HAP-1 (cell line): ENCODE measurements at places on chromosomes 11 and 22.
A peak's percentile ranks its signal among the peaks of the same experiment; 100 is the strongest.

GRCh38 chr11:71927820-71928736, at the start of gene XNDC1N:
Gene XNDC1N, minus strand, starts transcription at chr11:71928594. Its CDS starts 5,241 bp downstream, at chr11:71923353.
- DNase-seq: peak; percentile 81

GRCh38 chr11:121441521-121441920, 10.6 kb upstream of the SORL1 start:
- no peak for DNase-seq

GRCh38 chr11:64896448-64897022, 18.1 kb upstream of the EHD1 start:
- DNase-seq: no peak

GRCh38 chr11:3109921-3110706, 52.9 kb upstream of the CARS1 start:
- no peak for DNase-seq

- peak; percentile 85 for DNase-seq
These were observed 2.1 kb downstream of the CCND1 start for GRCh38 chr11:69642913-69643632.

DNA sequence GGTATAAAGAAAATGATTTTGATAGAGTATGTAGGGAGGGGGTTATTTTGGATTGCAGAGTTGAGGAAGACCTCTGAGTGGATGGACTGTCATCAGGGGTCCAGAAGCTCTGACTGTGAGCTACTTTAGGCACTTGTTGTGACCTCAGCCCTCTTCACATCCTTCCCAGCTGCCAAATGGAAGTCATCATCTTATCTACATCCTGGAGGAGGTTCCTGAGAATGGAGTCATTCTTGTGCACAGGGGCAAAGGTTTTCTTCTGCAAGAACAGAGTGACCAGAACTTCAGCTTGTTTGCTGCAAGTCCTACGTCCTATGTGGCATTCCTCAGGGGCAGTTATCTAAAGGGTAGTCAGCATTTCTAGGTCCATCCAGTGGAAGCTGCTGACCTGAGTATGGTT, 393.8 kb downstream of the AASDHPPT start:
- no peak for DNase-seq

- no peak for DNase-seq
These were observed 4.0 kb downstream of the P4HA3 start for GRCh38 chr11:74307434-74307833.

- DNase-seq: no peak
These were observed 18.3 kb downstream of the MYO18B start for GRCh38 chr22:25760294-25760693.

DNA sequence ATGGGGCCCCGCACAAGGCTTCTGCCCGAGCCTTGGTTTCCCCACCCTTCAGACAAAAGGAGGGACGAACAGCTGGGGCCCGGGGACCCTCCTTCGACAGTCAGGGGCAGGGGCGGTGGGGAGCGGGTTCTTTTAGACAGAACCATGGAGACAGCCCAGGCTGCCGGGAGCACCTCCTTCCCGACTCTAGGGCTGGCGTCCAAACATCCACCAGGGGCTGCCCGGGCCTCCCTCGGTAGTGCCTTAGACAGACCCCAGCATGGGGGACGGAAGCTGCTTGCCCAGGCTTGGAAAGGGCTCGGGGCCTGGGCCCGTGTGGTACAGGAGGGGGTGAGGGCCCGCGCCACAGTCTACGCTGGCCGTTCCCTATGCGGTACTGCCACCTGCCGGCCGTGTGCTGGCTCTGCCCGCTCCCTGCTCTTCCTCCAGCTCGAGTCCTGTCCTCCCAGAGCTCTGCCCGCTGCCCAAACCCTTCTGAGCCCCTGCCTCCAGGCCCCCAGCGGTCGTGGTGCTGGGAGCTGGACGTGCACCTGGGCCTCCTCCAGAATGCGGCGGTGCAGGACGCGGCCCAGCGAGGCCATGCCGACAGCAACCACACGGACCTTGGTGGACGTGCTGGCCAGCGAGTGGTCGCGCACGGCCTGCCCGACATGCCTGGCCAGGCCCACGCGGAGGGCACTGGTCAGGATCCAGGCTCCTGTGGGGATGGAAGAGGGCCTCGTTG, 20.1 kb downstream of the TSSC4 start:
- DNase-seq: peak; percentile 73

DNA sequence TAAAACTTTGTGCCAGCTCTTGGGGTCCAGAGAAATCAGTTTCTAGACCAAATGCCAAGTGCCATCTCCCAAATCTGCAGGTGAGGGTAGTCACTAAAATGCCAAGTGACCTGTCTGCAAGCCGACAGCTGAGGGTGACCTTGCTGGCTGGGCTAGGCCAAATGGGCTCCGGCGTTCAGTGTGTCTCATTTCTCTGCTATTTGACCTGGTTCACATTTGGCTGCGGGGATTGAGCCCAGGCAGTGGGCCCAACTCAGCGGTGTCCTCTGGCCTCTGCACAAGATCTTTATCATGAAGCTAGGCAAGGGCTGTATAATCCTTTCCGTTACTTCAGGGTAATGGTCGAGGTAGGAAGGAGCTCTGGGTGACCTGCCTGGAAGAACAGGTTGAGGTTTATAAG, 87.5 kb downstream of the SNX19 start:
- DNase-seq: no peak

DNA sequence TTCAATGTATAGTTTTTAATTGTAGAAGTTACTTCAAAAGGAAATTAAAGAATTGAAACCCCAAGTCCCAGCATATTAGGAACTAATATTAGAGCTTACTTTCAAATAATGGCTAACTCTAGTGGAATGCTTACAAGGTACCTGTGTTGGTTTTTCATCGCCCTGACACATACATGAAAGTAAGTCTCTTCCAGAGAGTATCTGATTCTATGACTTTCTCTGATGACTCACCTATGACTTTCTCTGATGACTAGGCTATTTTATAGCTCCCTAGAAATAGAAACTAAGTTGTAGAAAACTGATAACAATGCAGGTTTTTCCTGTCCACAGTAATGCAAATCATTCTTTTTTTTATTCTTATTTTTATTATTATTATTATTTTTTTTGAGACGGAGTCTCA, 33.6 kb upstream of the MMP7 start:
- no peak for DNase-seq

GRCh38 chr11:106061954-106062949, 14.9 kb downstream of the KBTBD3 start:
- DNase-seq: no peak

GRCh38 chr11:1545432-1545831, 26.6 kb downstream of the DUSP8 start:
- DNase-seq: no peak

- peak; percentile 61 for DNase-seq
These were observed 23.2 kb upstream of the BIRC3 start for GRCh38 chr11:102293873-102294601.

DNA sequence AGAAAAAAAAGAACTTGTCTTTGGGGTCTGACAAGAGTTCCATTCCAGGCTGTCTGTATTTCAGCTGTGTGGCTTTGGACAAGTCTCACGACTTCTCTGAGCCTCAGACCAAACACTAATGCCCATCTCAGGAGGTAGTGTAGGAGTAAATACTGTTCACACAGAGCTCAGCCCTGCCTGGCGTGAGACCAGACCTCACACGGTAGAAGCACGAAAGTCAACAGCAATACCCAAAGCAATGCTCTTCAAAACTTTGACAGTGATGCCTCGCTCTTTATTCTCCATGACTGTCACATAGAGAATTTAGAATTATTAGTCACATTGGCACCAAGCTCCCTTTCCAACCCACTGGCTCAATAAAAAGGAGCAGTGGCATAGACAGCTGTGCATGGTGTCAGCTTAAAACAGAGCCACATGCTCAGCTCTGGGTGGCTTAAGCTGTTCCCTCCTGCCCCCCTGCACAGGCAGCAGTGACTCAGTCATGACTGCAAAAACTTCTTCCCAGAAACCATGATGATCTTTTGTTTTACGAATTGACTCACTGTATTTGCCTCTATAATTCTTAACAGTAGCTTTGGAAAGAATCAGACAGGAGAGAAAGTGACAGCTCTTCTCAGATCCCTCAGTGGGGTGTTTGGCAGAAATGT, 74.0 kb upstream of the PHF21B start:
- DNase-seq: no peak

GRCh38 chr11:75840522-75840921, 25.5 kb downstream of the UVRAG start:
- DNase-seq: peak; percentile 80

- no peak for DNase-seq
These were observed 6.0 kb upstream of the AHNAK start for GRCh38 chr11:62552485-62553079.

DNA sequence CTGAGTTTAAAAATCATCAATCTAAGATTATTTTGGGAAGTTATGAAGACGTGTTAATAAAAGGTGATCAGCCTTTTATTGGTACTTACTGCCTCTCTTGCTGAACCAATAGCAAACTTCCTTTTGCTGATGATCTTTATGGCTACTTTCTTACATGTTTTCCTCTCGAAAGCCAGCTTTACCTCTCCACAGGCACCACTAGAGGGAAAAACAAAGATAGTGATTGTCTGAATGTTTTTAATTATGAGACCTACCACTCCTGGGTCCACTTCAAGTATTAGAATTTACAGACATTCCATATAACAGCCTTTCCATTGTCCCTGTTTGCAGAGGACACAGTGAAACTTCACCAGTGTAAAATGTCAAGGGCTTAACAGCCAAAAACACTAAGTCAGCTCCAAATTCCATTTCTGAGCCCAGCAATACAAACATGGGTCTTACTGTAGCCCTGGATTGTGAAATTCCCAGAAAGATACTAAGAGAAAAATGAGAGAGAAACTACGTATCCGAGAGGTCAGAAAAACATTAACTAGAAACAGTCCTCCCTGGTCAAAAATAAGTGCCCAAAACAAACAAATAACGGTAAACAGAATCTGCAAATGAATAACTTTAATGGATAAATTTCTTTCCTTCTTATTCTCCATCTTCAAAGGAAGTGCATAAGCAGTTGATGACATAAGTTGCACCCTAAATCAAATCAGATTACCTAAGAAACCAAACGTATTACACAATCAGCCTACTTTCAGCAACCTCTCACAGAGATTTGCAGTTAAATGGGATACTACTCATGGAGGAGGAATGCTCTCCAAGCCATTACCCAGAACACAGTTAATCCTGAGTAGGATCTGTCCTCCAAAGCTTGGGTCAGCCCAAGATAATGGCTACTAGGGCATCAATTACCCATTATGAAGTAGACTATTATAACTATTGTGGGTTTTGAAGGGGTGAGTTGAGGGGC, 29.5 kb downstream of the CHEK2 start:
- DNase-seq: no peak

GRCh38 chr11:70464509-70465361, 66.4 kb downstream of the CTTN start:
- DNase-seq: no peak

DNA sequence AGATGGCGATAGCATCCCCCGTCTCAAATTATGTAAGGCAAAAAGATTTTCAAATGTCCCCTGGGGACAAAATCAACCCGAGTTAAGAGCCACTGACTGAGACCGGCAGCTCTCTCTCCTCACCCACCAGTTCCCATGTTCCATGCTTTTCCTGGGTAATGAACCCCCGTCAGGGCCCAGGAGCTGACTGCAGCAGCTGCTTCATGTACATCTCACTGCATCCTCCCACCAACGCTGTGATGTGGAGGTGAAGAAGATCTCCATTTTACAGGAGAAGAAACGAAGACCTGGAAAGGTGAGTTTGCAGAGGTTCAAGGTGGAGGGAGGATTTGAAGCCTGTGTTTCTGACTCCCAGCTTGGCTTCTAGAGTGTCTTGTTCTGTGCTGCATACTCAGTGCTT, 481.1 kb downstream of the MIAT start:
- DNase-seq: no peak

- no peak for DNase-seq
These were observed 101.0 kb upstream of the CHRM4 start for GRCh38 chr11:46492532-46492931.
